ENCODE measurements at places on chromosomes 12 and 14.
A peak's percentile ranks its signal among the peaks of the same experiment; 100 is the strongest.

GRCh38 chr14:36675581-36675980 lies 13.9 kb downstream of the PAX9 start:
- DNase-seq, result no peak

DNA sequence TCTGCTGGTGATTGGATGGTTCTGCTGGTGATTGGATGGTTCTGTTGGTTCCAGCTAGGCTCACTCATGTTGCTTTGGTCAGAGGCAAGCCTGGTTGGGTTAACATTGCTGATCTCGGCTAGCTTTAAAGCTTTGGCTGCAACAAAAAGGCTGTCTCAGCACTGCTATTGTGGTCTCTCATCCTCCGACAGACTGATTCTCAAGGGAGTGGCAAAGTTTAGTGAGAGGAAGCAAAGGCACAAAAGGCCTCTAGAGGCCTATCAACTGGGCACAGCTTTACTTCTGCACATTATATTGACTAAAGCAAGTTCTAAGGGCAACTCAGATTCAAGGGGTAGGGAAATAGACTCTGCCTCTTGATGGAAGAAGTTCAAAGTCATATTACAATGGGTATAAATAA lies 84.7 kb upstream of the LGR5 start:
- DNase-seq, result no peak

DNA sequence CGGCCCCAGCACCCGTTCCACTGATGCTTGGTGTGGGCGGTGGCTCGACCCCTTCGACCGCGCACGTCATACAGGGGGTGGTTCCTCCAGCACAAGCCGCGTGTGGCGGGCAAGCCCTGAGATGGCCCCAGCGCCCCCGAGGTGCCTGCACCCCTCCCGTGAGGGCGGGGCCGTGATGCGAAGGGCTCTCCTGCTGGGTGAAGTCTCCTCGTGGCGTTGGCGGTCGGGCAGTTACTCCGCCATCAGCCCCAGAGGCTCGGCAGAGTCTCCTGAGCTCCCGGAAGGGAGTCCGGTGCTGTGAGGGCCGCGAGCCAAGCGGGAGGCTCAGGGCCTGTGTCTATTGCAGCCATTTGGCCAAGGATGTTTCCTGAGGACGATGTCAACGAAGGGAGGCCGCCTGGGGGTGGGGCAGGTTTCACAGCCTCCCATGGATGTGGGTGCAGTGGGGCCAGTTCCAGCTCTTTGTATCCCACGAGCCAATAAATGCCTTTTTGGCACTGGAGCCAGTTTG lies 78.1 kb upstream of the GALNT9 start:
- DNase-seq, result no peak

DNA sequence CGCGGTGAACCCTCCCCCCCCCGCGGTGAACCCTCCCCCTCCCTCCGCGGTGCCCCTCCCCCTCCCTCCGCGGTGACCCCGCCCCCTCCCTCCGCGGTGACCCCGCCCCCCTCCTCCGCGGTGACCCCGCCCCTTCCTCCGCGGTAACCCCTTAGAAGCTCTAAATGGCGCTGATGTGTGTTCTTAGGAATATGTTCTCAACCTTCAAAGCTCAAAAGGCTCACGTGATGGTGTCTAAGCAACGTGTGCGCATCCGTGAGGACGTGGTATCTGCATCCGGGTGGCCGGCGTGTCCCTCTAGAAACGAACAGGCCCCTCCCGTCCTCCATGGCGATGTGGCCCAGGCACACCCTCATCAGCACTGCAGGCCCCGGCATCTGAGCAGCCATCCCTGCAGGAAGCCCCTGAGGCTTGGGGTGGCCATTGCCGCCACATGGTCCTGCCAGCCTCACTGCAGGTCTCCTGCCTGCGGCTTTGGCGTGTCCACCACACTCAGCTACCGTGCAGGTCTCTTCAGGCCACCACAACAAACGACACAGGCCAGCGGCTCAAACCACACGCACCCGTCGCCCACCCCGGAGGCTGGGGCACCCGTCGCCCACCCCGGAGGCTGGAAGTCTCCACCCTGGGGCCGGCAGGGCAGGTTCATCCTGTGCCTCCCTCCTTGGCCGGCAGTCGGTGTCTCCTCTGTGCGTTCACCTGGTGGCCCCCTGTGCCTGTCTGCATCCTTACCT lies 14.5 kb upstream of the FBRSL1 start:
- DNase-seq, result no peak

- peak; percentile 80 for DNase-seq
Measured at GRCh38 chr12:54216797-54217661, 28.2 kb upstream of the SMUG1 start.

DNA sequence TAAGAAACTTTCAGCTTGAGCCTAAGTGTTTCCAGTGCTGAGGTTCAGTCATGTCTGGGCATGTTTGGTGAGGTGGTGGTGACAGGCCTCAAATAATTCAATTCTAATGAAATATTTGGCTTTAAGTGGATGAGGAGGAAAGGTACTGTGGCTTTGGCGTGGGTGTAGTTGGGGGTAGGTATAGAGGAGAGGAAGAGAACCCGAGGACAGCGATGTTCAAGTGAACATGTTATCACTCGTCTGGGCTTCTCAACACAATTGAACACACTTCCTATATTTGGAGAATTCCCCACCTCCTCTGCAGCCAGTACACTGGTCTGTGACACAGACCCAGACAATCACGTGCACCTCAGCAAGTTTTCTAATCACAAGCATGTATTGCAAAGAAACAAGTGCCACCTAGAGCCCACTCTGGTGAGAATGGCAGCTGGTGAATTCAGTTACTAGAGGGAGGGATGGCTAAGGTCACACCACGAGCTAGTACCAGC lies 53.0 kb downstream of the IFNG-AS1 start:
- DNase-seq, result peak; percentile 35

- DNase-seq, result peak; percentile 44
Measured at GRCh38 chr14:104678346-104678745, 11.1 kb upstream of the INF2 start.

- no peak for DNase-seq
Measured at GRCh38 chr14:23895480-23895879, 58.1 kb upstream of the DHRS4 start.

DNA sequence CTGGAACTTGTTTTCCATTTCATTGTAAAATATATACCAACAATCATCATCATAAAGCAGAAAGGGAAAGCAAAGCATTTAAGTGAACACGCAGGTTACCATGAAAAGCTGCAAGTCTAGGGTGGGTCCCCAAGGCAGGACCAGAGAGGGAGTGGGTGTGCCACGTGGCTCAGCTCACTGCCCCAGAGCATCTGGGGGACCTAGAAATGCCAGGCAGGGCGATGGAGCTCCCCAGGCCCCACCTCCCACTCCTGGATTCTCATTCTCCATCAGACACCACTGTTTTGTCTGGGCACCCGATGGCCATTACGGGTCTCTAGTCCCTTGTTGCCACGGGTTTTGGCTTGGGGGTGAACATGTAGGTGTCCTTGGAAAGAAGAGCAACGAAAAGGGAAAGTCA lies 34.7 kb downstream of the BCL11B start:
- no peak for DNase-seq

DNA sequence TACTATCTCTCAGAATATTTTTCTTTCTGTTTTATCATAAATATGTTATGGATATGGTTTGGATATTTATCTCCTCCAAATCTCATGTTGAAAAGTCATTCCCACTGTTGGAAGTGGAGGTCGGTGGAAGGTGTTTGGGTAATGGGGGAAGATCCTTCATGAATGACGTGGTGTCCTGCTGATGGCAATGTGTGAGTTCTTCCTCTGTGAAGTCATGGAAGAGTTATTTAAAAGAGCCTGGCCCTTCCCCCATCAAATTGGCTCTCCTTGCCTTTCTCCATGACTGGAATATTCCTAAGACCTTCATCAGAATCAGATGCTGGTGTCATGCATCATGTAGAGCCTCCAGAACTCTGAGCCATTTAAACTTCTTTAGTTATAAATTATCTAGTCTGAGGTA lies 1291.6 kb downstream of the FSCB start:
- DNase-seq, result no peak

- no peak for DNase-seq
Measured at GRCh38 chr12:39383114-39383513, 59.8 kb downstream of the KIF21A start.

- peak; percentile 86 for DNase-seq
Measured at GRCh38 chr12:57093415-57094207, 4.7 kb downstream of the NAB2 start.

DNA sequence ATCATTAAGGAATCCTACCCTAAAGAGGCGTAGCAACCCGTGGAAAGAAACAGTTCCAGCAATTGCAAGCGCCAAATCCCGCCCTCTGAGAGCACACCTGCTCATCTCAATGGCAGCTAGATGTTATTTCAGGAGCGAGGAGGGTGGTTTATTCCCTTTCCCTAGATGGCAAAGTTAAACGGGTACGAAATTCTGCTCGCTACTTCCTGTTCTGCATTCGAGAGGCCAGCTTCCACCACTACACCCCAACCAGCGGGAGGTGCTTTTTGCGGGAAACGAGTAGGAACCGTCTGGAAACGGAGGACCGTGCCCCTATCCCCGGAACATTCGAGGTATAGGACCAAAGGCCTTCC lies 536 bp downstream of the VPS29 start:
- no peak for DNase-seq

GRCh38 chr12:40993158-40993557 lies 195.0 kb upstream of the PDZRN4 start:
- DNase-seq, result no peak

GRCh38 chr12:112236786-112237185 lies 111.4 kb downstream of the TRAFD1 start:
- DNase-seq, result no peak

DNA sequence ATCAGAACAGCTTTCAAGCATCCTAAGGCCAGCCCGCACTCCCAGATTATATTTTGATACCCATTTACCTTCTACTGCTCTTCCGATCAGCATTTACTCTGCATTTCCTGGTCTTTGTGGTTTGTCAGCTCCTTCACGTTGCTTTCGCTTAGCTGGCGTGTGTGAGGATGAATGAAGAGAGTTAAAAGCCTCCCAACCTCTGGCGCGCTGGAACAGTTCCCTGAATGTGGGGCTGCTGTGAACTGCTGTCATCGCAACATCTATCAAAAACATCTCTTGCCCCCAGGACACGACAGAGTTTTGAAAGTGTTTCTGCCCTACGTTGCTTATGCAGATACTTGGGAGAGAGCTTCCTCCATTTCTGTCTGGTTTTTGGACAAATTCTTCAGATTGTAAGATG lies 129.2 kb downstream of the KCNA5 start:
- no peak for DNase-seq

DNA sequence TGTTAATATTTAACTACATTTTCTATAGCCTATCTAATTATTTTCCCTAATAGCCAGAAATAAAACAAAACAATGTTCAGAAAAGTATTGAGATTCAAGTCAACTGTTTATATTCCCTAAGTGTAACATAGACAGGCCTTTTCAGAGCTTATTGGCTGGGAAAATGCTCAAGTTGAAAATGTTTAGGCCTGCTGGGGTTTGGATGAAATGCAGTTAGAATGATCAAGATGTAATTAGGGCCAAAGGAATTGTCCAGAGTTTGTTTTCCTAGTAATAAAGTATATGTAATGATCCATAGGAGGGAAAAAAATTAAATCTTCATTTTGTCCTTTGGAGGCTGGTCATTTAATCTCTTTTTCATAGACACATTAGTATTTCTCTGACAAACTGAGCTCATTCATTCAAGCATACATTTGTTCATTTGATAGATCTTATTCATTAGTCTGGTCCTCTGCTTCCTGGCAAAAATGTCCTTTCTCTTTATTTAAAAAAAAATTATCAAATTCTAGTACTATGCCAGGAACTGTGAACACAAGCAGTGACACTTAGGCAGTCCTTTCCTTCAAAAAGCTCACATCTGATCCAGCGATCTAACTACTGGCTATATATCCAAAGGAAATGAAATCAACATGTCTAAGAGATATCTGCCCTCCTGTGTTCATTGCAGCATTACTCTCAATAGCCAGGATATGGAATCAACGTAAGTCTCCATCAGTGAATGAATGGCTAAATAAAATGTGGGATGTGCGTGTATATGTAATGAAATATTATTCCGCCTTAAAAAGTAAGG lies 40.1 kb upstream of the NEDD1 start:
- no peak for DNase-seq

- no peak for DNase-seq
Measured at GRCh38 chr14:89910691-89911009, 43.9 kb downstream of the EFCAB11 start.

- no peak for DNase-seq
Measured at GRCh38 chr12:132423820-132424645, 65.9 kb upstream of the FBRSL1 start.

DNA sequence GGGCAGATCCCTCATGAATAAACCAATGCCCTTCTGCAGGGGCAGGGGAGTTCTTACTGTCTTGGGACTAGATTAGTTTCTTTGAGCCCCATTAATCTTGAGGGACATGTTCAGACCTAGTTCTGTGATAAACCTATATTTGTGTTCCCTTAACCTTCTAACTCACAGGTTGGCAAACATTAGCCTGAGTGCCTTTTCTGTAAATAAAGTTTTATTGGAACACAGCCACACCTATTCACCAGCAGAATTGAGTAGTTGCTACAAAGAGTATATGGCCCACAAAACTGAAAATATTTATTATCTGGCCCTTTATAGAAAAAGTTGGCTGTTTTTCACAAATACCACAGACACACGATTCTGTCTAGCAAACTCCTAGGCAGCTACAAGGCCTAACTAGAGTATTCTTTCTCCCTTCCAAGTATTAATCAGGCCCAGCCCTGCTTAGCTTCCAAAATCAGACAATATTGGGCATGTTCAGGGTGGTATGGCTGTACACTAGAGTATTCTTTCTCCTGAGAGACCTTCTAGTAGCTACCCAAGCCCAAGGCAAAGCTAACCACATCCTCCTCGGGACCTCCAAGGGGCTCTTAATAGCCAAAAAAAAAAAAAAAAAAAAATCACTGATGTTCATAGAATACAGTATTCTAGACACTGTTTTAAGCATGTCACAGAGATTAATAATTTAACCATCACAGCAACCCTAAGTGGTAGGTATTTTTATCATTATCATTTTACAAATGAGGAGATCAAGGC lies 199.3 kb upstream of the PWP1 start:
- no peak for DNase-seq

GRCh38 chr12:2618291-2618995 lies 176.3 kb upstream of the FKBP4 start:
- DNase-seq, result no peak

- DNase-seq, result peak; percentile 77
Measured at GRCh38 chr12:6946033-6946919, 2.5 kb downstream of the C12orf57 start.

DNA sequence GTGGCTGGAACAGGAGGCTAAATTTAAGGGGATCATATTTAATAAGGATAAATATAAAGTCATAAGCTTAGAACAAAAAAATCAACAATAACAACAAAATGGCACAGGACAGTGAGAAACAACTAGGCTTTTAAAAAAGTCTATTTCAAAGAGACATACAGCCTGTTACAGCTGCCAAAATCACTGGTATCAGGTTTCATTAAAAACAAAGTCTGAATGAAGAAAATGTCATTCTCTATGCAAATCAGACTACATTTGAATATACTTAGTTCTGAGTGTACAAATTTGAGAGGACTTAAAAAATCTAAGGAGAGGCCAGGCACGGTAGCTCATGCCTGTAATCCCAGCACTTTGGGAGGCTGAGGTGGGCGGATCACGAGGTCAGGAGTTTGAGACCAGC lies 44.0 kb downstream of the TFCP2 start:
- DNase-seq, result no peak

- DNase-seq, result no peak
Measured at GRCh38 chr14:20377171-20377570, 33.7 kb downstream of the PARP2 start.

Measured in stimulated activated CD8-positive, alpha-beta memory T cell treated with anti-CD3 and anti-CD28 coated beads, Interleukin-4, amount 100 ng/mL, for 48 hours (primary cell).